ENCODE measurements at places on chromosomes 6 and 20.

DNA sequence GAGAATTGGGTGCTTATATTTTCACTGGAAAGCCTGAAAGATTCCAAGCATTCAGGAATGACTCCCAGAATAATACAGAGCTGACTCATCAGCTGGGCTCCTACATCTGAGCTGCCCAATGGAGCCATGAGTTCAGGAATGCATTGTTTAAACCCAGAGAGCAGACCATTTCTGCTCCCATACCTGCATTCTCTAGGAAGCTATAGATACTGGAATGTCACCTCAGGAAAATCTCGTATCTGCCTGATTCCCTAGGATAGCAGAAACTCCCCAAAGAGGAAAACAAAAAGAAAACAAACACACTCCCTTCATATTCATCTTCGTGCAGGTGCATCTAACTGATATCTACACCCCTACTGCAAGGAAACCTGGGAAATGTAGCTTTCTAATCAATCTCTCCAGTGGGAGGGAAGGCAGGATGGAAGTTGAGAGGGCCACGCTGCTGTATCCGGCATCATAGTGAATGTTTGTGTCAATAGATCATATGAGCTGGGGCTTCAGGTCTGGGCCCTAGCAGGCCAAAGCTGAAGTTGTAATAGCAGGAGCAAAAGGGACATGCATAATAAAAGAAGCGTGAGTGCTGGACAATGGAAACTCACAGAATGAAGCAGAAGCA lies 8.2 kb upstream of the SLC2A12 start:
- DNase-seq, result no peak

GRCh38 chr6:29834564-29835436 lies 7.2 kb downstream of the HLA-G start:
- DNase-seq, result peak; percentile 41

DNA sequence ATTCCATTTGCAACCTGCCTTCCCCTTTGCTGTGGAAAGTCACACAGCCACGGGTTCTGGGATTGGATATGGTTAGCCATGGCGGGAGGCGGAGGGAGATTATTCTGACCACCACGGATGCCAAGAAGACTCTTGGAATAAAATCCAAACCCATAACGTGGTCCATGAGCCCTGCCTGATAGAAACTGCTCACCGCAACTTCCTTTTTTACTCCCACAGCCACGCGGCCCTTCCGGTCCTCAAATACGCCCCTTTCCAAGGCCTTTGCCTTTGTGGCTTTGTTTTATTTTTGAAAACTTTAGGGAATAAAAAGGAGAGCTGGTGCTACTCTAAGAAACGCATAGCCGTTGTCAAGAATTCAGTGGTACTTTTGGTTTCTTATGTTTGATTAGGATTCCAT lies 602.5 kb upstream of the CDH4 start:
- DNase-seq, result no peak

- DNase-seq, result no peak
Measured at GRCh38 chr20:11917663-11918062, at the start of gene BTBD3. Gene BTBD3 (plus strand): TSS chr20:11917893. CDS start chr20:11918276, 383 bp downstream.

DNA sequence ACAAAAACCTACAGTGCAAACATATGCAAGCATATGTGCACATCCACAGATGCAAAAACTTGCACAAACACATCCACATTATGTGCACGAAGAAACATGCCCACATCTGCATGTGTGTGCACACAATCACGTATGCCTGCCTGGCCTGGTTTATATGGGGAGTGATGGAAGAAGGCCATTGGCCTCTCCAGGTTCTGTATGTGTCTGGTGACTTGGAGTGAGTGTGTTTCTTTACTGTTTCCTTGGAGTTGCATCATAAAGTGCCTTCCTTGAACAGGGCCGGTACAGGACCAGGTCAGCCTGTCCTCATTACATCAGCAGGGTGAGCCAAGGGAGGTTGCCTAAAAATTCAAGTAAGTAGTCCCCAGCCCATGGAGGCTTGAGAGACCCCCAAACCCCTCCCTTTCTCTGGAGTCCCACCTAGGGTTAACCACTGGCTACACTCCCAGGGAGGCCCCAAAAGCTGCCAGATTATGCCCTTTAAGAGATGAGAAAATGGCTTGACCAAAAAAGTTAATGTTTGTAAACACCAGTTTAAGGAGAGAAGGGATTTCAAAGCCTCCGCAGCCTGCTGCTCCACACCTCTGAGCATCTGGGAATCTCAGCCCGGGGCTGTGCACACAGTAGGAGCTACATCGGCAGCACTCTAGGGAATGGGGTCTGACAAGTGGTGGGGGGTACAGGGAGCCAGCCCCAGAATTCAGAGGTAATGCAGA lies 140.8 kb downstream of the VEGFA start:
- DNase-seq, result no peak

GRCh38 chr6:170464080-170464479 lies 89.0 kb downstream of the PSMB1 start:
- DNase-seq, result no peak

DNA sequence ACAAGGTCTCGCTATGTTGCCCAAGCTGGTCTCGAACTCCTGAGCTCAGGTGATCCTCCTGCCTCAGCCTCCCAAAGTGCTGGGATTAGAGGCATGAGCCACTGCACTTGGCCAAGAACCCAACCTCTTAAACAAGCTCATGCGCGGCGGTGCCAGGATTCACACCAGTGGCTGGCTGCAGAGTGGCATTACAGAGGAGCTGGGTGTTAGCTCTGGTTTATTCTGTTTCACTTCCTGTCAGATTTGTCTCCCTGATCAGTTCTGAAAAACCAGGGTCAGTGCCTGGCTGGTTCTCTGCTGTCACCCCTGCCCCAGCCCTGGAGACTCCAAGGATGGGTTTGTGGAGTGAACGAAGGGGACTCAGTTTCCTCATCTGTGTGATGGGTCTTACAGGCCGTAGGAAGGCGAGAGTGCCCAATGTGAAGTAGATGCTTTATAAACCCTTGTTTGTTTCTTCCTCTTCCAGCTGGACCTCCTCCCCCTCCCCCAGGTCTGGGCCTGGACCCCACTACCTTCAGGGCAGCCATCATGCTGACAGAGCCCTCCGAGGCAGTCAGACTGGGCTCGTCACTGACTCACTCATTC lies 63.4 kb downstream of the UBE2V1 start:
- no peak for DNase-seq

GRCh38 chr20:43799150-43799711 lies 72.4 kb upstream of the GTSF1L start:
- no peak for DNase-seq

DNA sequence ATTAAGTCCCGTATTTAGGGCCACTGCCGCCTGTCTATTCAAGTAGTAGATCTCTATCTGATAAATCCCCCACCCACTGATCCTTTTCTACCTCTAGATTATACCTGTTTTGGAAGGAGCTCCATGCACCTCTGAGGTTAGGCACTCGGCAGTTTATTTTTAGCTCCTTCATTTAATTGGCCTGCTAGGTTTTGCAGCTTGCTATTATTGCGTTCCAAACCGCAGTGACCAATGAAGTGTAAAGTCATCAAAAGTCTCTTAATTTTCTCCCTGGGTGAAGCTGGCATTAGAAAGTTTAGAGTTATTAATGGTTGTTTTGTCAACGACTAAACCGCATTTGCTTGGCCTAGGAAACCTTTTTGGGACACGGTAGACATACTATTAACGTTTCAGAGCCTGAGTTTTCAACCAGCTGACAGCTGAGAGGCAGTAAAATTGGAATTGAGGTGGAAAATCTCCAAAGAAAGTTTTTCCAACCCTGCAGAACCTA lies 60.0 kb downstream of the RFPL4B start:
- DNase-seq, result no peak

DNA sequence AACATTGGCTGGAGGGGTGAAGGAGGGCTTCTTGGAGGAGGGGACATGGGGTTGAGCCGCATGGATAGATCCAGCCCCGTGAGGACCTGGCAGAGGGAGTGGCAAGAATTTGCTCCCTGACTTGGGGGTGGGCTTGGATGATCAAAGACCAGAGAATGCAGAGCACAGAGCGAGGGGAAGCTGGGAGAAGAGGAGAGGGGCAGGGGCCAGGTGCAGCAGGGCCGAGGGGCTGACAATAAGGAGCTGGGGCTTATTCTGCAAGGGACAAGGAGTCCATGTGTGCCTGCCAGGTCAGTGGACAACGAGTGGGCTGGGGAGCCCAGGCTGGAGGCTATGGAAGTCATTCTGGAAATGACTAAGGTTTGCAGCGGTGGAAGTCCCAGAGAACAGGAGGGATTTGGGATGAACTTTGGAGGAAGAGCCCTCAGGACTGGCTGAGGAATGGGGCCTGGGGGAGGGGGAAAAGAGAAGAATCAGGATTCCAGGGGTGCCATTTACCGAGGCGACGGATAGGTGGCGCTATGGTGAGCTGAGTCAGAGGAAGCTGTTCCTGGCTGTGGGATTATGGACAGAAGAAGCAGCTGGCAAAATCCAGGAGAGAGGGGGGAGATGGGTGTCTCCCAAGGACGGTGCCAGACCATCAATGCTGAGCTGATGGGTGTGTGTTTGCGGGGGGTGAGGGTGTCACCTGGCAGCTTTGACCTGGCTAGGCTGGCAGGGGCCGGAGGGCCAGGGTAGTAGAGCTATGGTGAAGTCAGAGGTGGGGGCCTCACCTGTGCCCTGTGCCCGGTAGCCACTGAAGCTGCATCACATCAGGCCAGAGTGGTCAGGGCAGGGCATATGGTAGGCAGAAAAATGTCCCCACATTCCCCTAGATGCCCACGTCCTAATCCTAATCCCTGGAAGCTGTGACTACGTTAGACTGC lies 7.8 kb downstream of the KCNG1 start:
- no peak for DNase-seq

DNA sequence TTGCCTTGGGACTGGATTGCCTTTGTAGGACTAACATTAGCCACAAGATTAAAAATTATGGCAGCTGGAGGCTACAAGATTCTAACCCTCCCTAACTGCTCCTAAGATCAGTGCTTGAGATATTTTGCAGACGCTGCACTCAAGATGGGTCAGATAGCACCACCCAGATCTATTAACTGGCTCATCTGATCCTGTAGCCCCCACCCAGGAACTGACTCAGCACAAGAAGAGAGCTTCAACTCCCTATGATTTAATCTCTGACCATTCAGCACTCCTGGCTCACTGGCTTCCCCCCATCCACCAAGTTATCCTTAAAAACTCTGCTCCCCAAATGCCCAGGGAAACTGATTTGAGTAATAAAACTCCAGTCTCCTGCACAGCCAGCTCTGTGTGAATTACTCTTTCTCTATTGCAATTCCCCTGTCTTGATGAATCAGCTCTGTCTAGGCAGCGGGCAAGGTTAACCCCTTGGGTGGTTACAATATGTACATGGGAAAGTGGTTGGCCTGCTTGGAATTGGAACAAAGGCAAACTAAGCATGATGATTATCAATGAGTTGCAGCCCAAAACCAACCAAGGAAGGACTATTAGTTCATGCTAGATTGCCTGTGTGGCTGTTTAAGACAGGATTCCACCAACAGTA lies 111.3 kb downstream of the OR2B2 start:
- no peak for DNase-seq

DNA sequence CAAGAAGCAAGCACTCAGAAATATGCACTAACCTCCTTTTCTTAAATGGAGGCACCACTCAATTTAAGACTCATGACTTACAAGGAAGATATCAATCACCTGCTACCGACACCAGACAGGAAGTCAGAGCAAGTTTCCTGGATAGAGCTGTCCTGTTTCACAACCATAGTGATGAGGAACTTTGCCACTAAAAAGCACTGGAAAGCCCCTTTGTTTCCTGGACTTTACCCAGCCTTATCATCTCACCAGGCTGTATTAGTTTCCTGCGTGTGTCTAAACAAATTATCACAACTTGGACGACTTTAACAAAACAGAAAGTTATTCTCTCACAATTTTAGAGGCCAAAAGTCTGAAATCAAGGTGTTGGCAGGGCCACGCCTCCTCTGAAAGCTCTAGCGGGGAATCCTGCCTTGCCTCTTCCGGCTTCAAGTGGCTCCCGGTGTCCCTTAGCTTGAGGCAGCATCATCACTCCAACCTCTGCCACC lies 253.8 kb upstream of the STXBP5 start:
- no peak for DNase-seq

DNA sequence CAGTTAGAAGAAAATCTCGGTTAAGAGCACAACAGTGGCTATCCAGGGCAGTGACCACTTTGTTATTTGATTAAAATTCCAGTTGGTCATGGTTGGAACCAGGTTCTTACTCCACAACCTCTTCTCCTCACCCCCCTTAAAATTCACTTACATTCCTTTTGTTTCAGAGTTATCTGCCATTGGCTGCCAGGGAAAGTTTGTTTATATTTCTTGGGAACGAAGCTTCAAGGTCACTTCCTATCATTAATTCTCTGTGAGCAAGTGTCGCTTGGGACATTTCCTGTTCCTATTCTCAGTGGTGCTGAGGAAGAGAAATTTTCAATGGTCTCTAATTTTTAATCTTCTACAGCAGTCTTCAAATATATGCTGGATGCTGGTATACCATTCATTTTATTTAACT lies 121.1 kb upstream of the COL21A1 start:
- DNase-seq, result no peak

- no peak for DNase-seq
Measured at GRCh38 chr6:13524801-13525508, 37.6 kb upstream of the GFOD1 start.

DNA sequence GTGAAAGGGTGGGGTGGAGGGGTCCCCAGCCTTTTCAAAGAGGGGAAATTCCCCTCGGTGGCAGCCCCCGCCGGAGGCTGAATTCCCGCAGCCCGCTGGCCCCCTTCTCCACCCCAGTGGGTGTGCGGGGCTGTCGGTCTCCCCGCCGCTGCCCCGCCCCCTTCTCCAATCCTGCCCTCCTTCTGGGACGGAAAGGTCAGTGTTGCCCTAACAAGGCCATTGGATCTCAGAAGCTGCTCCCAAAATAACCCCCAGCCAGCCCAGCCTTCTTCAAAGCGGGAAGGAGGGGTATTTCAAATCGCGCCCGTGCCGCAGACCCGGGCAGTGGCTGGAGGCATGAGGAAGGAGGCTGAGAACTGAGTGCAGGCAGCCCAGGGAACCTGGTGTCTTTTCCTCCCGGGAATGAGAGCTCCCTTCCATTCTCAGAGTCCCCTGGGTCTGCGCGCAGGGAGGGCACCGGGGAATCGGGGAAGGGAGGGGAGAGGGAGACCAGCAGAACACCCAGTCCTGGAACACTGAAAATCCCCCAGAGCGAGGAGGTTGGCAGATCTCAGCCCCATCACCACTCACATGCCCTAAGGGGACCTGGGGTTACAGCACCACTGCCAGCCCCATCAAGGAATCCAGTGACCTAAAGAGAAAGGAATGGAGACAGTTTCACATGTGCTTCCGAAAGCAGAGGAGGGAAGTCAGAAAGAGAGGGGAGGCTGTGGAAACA lies at the start of gene JPH2:
TSS of gene JPH2 (minus strand) at position 135 of the 718 bp plus-strand sequence. CDS start 483 bp downstream, outside the sequence.
- no peak for DNase-seq

- no peak for DNase-seq
Measured at GRCh38 chr6:29828471-29828797, 809 bp downstream of the HLA-G start.

DNA sequence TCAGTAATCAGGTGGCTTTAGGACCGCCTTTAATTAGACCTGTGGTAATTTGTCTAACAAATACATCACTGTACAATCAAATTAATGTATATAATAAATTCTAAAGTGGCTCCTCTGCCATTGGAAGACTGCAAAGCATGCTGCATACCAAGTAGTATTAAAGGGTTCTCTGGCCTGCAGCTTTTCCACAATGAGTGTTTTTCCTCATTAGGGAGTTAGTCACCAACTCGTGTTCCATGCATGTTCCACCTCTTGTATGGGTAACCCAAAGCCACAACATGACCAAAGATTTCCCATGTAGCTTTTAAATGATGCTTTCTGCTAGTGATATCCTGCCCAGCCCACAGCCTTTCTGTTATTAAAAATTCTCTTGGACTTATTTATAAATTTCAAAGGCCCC lies 218.7 kb downstream of the FUT9 start:
- no peak for DNase-seq

All from stimulated activated CD4-positive, alpha-beta T cell treated with anti-CD3 and anti-CD28 coated beads, Interleukin-1b, Interleukin-23, amount 100 ng/mL, for 1 hour (primary cell).